NCI-H187 (cell line): ENCODE measurements at places on chromosomes 7 and 10.

DNA sequence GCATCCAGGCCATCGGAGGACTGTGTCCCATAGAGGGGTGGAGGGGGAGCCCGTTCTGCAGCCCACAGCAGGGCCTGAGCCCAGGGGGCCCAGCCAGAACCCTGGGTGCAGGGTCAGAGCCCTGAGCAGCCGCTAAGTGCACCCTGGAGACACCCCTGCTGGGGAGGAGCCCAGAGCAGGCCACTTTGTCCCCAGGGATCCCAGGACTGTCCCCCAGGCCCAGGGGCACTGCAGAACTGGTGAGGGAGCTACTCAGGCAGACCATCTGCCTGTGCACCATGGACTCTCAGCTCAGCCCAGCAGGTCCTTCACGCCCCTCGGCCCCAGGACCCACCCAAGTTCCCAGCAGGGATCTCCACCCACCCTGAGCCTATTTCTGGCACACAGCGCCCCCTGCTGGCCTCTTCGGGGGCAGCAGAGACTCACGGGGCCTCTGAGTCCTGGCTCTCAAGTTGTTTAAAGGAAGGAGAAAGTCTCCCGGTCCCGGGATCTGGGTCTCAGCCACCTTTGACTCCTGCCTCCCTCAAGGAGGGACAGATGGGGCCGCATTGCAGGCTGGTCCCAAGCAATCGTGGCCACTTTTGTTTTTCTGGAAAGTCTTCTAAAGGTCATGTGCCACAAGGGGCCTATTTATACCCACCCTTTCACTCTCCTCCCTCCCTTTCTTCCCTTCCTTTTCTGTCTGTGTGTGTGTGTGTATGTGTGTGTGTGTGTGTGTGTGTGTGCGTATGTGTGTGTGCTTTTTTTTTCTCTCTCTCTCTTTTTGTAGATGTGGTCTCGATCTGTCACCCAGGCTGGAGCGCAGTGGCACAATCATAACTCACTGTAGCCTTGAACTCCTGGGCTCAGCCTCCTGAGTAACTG is 90.3 kb downstream of the MYL10 start:
- DNase-seq: no peak

DNA sequence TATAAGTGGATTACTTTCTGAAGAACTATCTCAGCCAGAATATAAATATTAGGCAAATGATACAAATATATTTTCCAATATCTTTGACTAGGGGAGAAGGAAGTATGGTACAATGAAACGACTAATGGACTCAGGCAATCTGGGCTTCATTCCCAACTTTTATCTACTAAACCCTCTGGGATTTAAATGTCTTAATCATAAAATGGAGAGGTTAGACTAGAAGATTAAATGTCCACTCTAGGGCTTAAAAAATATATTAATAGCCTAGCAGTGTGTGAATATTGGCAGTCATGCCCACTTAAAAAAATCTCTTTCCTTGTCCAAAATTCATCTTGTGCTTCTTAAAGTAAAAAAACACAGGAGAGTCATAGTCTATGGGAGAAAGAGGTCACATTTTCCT is 98.3 kb downstream of the CTTNBP2 start:
- no peak for DNase-seq

GRCh38 chr10:15684768-15685167 is 35.0 kb downstream of the ITGA8 start:
- no peak for DNase-seq

- DNase-seq: no peak
These were observed 533.0 kb upstream of the GALNT17 start for GRCh38 chr7:70598976-70599375.

GRCh38 chr10:5709865-5710264 is 25.2 kb downstream of the TASOR2 start:
- no peak for DNase-seq

DNA sequence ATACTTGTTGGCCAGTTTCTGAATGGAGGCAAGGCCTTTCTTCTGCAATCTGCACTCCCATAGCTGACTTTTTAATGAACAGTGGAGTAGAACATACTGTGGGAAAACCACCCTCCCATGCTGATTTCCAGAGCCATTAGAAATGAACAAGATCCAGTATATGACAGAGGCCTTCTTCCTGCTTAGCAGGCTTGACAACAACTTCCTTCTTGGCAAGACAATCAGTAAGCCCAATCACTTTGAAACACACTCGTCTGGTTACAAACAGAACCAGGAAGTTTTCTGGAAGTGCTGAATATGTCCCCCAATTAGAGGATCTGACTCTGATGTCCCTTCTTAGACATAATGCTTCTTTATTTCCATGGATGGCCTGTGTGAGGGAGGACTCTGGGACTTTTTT is 103.4 kb downstream of the SAMD9 start:
- DNase-seq: no peak

GRCh38 chr7:7970531-7971307 is 2.1 kb downstream of the GLCCI1 start:
- DNase-seq: no peak

GRCh38 chr10:103550229-103550628 is 56.7 kb downstream of the NEURL1 start:
- DNase-seq: no peak

GRCh38 chr10:69246036-69246435 is 25.9 kb downstream of the HKDC1 start:
- DNase-seq: no peak

DNA sequence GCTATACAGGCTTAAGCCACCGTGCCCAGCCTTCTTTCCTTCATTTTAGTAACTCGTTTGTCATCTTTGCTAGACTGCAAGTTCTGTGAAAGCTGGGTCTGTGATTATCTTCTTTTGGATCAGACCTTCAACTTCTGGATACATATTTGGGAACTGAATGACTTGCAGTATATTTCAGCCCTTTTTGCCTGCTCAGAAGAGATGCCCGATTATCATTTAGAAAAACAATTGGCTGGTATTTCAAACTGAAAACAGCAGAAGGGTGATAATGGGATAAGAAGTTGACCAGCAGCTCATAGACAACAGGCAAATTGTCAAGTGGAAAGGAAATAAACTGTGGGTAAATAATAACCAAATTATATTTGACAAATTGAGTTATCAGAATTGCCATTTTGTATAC is 14.6 kb downstream of the RSBN1L start:
- no peak for DNase-seq

- no peak for DNase-seq
These were observed 84.7 kb downstream of the CREB5 start for GRCh38 chr7:28497009-28497408.

DNA sequence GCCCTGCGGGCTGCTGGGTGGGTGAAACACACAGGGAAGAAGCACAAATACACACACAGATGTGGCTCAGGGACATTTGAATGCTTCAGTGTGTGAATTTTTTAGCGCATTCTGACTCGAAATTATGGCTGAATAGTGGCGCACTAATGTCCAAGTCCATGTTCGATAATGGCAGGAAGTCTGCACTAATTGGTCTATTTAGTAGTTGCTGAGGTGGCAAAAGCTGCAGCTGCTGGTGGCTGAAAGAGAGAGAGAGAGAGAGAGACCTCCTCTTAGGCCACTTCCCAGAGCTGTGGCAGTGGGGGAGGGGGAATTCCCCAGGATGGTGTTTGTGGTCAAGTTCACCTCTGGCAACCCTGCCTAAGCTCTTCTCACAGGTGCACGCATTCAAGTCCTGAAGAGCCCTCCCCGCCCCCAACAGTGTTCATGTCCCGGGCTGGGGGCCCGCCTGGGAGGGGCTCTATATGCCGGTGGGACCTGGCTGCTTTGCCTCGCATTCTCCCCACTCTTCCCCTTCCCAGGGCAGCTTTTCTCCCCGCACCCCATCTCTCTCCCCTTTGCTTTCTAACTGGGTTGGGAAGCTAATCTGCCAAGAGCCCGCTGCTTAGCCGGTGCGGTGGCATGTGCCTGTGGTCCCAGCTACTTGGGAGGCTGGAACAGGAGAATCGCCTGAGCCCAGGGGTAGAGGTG is 6.0 kb upstream of the MNX1 start:
- DNase-seq: no peak

DNA sequence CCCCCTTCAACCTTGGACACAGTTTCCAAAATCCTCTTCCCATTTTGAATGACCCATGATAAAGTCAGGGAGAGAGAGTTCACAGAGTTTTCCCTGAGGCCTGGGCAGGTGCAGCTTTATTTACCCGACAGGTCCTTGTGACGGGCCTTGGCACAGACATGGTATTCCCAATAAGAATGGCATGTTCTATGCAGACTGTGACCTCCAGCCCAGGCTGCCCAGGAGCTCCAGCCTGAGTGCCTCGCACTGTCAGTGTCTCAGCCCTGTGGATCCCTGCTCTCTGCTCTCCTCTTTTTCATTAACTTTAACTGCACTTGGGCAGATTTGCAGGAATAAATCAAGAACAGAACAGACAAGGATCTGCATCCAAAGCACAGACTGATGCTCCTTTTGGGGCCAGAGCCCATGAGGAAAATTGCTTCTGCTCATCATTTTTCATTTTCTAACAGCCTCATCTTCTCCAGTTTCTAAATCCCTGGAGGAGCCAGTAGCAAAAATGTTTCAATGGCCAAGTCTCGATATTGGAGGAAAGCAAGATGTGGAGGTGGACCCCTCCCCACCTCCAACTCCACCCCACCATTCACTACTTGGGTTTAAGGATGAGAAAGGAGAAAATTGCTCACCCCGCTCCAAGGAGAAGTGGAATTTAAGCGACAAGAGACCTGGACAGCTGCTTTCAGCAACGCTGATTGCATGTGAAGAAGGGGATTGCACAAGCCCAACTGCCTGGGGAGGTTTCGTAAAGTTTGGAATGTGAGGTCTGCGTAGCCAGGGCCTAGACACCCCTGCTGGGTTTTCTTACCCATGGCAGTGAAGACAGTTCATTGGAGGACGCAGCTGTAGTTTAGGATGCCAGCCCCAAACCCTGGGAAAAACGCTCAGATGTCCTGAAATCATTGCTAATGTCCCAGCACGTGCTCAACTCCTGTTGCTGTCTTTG is 225.9 kb downstream of the WDR11 start:
- no peak for DNase-seq

DNA sequence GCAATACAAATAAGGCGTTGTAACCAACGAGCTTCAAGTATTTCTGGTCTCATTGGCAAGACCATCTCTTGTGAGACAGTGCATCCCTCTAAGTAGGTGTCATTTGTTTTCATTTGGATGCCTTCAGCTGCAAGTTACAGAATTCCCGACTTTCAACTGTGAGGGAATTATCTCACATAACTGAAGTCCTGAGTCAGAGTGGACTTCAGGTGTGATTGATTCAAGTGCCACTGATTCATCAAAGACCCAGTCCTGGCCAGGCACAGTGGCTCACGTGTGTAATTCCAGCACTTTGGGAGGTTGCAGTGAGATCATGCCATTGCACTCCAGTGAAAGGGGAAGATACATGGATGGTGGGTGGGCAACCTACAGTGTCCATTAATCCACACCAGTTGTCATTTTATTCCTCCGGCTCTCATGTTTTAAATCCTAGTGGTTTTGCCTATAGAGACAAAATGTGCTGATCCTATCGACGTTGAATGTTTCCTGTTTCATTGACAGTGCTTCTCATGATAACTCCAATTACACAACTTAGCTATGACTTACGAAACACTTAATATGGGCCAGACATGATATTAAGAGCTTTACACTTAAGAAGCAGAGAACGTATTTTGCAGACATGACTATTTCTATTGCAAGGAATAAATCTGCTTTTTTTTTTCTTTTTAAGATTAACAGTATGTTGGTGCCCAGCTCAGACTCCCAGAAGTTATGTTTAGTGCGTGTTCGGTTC is 268.0 kb downstream of the FRMD4A start:
- no peak for DNase-seq
